ENCODE measurements at places on chromosomes 7 and 10.

- DNase-seq, result no peak
Observed at GRCh38 chr10:97022616-97023015, 163.1 kb downstream of the SLIT1 start.

GRCh38 chr7:70647801-70648498 lies 484.0 kb upstream of the GALNT17 start:
- DNase-seq, result peak; percentile 70

DNA sequence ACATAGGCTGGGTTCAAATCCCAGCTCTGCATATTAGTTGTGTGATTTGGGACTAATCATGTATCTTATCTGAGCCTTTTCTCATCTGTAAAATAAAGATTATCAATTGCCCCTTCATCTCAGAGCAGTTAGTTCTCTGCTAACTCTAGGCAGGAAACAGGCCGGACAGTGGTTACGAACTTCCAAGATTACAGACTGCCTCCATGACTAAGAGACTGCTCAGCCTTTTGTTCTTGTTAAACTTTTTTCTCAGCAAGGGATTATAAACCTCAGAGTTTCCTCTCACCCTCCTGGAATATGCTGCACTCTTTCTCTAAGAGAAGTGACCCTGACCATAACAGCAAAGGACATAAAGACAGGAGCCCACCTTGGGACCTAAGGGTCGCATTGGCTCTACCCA lies 52.5 kb upstream of the NFKB2 start:
- no peak for DNase-seq

DNA sequence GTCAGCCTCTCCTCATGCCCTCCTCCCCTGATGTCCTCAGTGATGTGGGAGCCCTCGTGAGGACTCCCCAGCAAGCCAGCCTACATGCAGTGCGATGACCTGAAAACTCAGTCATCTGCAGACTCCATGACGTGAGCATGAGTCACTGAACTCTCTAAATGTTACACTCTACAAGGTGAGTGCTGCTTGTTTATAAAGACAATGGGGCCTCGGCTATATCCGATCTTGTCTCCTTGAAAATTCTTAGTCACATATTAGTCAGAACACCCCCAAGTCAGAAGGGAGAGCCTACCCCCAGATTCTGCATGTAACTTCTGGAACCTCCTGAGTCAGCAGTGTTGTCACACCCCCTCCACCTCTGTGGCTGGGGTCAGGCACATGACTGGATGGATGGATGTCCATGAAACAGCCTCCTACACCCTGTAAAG lies 673.8 kb downstream of the INHBA start:
- DNase-seq, result no peak

DNA sequence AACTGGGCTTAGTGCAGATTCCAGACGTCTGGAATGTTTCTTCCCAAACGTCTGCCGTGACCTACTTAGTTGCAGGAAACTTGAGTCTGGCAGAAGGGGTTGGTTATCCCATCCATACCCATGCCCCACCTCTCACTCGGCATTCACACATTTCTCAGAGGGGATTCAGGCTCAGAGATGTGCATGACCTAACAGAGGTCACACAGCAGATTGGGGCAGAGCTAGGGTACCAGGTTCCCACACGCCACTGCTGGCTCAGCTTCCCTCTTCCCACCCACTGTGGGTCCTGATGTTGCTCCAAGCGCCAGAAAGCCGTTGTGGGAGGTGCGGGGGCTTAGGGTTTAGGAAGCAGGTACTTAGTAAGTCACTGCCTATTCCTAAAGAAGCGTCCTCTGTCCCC lies 3.0 kb downstream of the UCMA start:
- DNase-seq, result no peak

- no peak for DNase-seq
Observed at GRCh38 chr10:58698777-58699356, 186.2 kb downstream of the BICC1 start.

DNA sequence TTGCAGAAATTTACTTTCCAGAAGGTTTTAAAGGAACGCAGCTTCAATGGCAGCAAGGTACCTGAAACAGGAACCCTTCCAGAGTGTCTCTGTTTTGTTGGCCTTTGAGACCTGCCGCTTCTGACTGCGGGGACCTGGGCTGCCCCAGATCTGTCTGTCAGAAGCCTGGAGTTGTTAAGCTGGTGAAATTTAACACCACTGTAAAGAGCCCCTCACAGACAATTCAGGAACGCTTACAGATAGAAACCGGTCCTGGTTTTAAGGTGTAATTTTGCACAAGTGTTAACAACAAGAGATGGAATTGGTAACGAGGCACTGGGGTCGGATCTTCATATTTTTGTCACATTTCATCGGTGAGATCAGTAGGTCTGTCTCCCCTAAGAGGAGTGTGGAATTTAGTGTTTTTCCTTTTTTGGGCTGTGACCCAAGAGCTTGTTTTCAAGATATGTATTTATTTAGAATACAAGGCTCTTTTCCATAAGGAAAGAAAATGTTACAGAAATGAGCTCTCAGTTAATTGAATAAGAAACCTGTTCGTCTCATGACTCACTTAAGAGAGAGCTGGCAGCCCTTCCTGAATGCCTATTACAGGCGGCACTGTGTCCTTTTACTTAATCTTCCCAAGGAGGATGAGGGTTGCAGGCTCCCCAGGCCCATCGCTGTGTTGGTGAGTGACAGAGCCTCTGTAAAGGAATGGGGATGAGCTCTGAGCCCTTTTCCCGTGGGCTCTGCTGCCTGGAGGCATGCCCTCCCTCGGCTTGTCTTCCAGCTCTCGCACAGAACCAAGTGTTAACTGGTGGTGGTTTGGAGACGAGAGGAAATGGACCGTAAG lies 168.7 kb downstream of the CUX1 start:
- DNase-seq, result no peak

All from activated T-helper 2 cell treated with anti-CD3 and anti-CD28 coated beads, Interferon-gamma antibody, Interleukin-2, Interleukin-4, amounts not matched to agents 10 μg/mL and 5 μg/mL and 100 μg/mL, durations not matched to agents 14 hours and 24 hours and 36 hours (primary cell).